ENCODE measurements at places on chromosomes 13 and 19.

GRCh38 chr19:815079-815774 lies 6.5 kb downstream of the PLPPR3 start:
- no peak for DNase-seq

- DNase-seq = no peak
Observed at GRCh38 chr13:30810261-30810701, 74.9 kb downstream of the ALOX5AP start.

- no peak for DNase-seq
Observed at GRCh38 chr13:102873653-102874052, 27.8 kb downstream of the ERCC5 start.

DNA sequence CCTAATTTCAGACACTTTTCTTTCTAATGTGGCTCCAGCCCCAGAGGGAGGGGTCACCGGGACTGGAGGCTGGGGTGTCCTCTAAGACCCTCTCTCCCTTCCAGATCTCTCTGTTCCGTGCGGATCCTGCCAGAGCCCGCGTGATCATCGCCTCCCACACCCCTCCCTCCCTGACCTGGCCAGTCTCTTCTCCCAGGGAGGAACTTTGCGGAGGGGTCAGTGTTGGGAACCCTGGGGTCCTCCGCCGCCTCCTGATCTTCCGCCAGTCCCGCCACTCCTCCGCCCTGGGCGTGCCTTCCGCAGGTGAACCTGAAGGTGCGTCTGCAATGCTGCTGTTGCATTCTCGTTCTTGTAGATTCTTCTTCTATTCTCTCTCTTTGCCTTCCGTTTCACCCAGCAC lies 9.1 kb downstream of the SOX21 start:
- no peak for DNase-seq

DNA sequence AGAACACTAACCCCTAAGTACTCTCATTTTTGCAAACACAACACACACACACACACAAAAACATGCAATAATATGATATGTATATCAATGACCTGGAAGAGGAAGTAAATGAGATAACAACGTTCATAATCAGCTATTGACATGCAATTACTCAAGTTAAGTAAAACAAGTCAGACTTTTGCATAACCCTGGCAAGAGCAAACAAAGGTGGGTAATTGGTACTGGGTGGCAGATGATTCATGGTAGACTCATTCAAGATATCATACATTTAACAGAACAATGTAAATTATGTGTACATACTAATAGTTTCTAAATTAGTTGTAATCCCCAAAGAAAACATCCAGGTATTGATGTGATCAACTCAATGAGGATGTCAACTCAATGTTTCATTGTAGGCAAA lies 508.8 kb downstream of the DACH1 start:
- no peak for DNase-seq

- no peak for DNase-seq
Observed at GRCh38 chr19:32977280-32977679, 5.2 kb downstream of the FAAP24 start.

- no peak for DNase-seq
Observed at GRCh38 chr13:20288561-20288960, 56.4 kb upstream of the GJB6 start.

DNA sequence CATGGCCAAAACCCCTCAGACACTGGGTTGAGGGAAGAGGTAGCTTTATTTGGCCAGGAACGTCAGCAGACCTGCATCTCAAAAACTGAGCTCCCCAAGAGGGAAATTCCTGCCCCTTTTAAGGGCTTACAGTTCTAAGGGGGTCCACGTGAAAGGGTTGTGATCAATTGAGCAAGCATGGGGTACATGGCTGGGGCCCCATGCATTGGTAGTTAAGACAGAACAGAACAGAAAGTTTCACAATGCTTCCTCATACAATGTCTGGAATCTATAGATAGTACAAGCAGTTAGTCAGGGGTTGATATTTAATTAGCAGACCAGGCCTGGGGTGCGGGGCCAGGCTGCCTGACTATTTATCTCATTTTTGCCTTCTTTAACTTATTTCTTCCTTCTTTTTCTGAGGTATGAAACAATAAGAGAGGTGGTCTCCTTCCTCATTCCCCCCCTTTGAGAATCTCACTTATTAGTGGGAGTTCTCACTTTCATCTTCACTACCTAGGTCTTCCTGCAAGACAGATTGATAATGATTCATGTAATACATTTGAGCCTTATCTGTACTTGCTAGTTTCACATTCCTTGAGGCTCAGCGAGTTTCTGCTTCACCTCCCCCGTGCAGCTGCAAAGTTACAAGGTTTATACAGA lies 84.8 kb downstream of the SLC25A15 start:
- no peak for DNase-seq

DNA sequence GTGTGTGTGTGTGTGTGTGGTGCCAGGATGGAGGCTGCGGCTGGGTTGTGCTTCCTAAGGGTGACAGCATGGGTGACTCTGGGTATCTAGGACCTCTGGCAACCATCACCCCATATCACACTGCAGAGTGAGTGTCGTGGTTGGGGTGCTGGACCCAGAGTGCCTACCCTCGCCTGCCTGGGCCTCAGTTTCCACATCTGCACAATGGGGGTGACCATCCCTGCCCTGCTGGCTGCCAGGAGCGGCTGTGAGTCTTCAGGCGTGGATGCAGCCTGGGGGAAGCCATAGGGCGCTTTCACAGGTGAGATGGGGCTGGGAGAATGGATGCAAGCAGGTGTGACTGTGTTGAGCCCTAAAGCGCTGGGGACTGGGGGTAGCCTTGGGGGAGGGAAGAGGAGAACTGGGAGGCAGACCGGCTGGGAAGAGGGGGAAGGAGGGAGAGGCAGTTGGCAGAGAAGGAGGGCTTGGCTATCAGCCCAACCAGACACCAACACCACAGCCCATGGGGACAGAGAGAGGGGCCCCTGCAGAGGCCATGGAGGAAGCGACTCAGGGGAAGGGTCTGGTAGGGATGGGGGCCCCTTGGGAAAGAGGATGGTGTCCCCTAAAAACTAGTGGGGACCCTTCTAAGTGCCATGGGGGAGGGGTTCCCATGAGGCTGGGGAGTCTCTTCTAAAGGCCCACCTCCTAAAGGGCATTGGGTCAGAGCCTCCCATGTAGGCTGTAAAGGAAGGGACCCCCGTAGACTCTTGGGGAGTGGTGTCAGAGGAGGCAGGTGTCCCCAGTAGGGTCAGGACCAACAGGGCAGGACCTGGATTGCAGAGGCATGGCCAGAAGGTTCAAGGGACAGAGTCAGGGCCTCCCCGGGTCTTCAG lies 1.7 kb downstream of the PLPPR2 start:
- DNase-seq = no peak

DNA sequence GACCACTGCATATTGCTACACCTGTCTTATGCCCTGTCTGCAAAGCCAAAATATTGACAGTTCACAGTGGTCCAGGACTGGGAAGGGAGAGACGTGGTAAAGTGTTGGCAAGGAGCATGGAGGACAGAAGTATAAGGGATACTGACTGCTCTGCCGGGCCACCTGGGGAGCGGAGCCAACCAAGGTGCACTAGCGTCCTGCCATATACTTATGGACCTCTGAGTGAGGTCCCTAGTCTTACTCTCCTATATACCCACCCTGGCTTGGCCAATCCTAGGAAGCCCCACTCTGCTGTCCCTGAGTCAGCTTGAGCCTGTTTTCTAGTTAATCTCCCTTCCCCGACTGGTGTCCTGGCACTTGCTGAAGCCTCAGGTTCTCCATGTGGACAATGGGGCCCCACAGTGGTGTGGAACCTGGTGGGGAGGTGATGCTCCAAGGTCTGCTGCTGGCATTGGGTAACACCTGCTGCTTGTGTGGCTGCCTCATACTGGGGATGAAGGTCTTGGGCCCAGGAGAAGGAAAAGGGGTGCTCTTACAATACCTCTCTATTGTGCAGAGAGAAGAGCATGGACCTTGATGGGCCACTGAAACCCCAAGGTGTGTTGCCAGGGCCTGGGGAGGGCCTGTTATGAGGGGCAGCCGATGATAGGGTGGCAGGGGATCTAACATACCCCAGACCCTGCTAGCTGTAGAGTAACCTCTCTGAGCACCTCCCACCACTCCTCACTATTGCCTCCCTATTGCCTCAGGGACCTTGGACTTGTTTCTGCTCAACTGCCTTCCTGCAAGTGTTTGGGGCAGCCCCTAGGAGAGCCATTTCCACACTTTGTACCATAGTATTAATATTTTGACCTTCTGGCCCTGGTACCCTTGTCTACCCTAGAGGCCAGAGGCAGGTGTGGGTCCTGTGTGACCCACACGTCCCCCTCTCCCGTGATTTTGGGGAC lies 6.7 kb upstream of the TRIM28 start:
- no peak for DNase-seq

GRCh38 chr13:26951581-26952177 lies 191.1 kb upstream of the GPR12 start:
- no peak for DNase-seq

DNA sequence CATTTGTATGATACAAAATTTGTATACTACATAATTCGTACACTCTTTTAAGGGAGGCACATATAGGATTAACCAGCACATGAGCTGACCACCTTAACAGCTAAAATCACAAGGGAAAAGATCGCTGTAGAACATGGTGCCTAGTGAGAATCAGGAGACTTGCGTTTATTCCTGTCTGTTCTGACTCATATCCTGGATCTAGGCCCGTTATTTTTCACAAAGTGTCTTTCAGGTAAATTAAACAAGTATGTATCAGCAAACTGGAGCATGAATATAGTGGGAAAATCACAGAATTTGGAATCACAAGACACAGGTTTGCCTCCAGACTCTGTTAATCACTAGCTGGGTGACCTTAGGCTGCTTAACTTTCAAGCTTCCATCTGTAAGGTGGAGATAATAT lies 47.5 kb upstream of the ESD start:
- no peak for DNase-seq

DNA sequence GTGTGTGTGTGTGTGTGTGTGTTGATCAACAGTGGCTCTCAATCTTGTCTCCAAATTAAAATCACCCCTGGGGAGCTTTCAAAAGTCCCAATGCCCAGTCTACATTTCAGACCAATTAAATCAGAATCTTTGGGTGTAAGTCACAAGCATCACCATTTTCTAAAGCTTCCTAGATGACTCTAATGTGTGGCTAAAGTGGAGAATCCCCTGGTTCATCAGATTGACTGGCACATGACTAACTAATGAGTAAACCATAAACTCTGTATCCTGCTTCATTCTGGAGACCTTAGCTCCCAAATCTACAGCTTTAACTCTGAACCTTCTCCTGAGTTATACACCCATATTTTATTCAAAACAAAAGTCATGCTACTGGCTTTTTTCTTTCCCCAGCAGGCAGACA lies 131.3 kb downstream of the SUCLA2 start:
- no peak for DNase-seq

- DNase-seq = no peak
Observed at GRCh38 chr13:19185865-19186645, 4.4 kb upstream of the TUBA3C start.

- DNase-seq = no peak
Observed at GRCh38 chr19:39802958-39803357, 24.3 kb downstream of the LEUTX start.

- DNase-seq = no peak
Observed at GRCh38 chr13:94415500-94416237, 63.8 kb downstream of the DCT start.

DNA sequence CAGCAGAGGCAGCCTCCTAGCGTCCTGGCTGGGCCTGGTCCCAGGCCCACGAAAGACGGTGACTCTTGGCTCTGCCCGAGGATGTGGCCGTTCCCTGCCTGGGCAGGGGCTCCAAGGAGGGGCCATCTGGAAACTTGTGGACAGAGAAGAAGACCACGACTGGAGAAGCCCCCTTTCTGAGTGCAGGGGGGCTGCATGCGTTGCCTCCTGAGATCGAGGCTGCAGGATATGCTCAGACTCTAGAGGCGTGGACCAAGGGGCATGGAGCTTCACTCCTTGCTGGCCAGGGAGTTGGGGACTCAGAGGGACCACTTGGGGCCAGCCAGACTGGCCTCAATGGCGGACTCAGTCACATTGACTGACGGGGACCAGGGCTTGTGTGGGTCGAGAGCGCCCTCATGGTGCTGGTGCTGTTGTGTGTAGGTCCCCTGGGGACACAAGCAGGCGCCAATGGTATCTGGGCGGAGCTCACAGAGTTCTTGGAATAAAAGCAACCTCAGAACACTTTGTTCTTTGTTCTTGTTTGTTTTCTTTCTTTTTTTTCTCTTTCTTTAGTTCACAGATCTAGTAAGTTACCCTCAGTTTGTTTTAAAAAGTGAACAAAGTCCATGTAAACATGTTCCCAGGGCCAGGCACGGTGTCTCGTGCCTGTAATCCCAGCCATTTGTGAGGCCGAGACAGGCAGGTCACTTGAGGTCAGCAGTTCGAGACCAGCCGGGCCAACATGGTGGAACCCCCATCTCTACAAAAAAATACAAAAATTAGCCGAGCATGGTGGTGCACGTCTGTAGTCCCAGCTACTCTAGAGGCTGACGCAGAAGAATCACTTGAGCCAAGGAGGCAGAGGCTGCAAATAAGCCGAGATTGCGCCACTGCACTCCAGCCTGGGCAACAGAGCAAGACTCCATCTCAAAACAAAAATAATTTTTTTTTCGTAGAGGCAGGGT lies 10.2 kb downstream of the ANGPTL4 start:
- no peak for DNase-seq

DNA sequence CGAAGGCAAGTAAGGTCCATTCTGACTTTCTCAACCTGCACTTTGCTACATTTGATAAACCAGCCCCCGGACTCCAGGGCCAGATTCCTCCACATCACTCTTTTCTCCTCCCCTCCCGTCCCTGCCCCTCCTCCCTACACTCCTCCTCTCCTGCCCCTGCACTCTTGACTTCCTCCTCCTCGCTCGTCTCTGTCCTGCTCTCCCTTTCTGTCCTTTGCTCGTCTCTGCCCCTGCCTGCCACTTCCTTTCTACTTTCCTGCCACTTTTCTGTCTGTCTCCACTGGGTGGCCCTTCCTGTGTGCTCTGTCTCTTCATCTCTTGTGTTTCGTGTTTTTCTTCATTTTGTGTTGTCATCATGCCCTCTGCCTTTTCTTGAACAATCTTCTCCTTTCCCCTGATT lies 7.0 kb downstream of the U2AF2 start:
- DNase-seq = no peak

GRCh38 chr13:26719356-26719945 lies 41.1 kb downstream of the GPR12 start:
- no peak for DNase-seq

GRCh38 chr19:50460161-50460765 lies 16.0 kb upstream of the EMC10 start:
- DNase-seq = no peak

DNA sequence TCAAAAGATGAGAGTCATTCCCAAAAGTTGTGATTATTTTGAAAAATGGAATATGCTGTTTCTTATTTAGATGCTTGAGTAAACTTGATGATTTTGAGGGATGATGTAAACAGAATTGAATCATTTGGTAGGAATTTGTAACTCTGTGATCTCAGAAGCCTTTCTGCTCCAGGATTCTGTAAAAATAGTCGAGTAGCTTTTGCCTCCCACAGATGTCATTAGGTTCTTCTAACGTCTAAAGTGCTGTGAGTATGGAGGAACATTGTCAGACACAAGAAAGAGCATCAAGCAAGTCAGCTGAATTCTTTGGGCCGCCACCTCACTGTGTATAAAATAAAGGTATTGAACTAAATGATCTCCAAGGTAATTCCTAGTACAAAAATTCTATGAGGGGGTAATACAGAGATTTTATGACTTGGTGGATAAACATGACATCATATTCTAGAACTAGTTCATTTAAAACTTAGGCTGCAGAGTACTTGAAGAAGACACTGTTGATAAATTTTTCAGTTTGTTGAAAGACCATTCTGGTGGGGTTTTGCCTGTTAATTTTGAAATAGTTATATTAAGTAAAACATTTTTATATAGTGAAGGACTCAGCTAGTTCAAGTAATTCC lies 1.4 kb upstream of the GPR183 start:
- no peak for DNase-seq

Data from activated T-helper 1 cell treated with anti-CD3 and anti-CD28 coated beads, Interleukin-2, amount 50 U/mL, for 16 hours (primary cell).